Suppressor macrophage treated with lipopolysaccharide for 1 hour (primary cell): ENCODE measurements at places on chromosomes 5 and 9.
A peak's percentile ranks its signal among the peaks of the same experiment; 100 is the strongest.

GRCh38 chr5:169978714-169979113, 1.6 kb downstream of the INSYN2B start:
- DNase-seq = no peak

- DNase-seq = peak; percentile 63
These were observed 90.7 kb upstream of the NR3C1 start for GRCh38 chr5:143494162-143494561.

DNA sequence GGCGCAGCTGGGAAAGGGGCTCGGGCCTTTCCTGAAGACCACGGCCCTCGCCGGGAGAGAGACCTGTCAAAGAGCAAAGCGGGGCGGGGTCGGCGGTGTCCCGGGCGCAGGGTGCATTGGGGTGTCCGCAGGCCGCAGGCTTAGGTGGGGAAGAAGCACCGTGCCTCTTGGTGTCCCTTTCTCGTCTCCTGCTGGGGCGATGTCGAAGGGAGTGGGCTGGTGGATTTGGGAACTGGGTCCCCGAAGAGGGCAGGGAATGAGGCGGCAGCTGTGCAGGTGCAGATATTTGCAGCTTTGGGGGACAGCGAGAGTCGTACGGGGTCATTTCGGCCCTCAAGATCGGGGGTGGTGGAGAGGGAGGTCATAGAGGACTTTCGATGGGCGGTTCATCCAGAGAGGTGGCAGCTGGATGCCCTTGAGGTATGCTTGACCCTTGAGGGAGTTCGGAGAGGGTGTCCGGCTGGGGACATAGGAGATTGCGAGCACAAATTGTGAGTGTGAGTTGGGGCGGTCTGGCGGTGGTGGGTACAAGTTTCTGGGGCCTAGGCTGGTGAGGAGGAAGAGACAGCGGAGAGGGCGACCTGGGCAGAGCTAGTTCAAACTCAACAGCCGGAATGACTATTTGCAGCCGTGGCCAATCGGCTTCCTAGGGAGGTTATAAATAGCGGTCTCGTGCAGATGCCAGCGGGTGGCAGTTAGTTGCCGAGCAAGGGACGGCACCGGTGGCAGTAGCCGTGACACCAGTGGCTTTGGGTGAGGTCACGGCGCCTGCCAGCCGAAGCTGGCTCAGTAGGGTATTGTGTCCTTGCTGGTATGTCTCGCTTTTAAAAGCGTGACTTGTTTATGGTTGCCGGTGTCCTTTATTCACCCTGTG, 601 bp downstream of the NNT start:
- DNase-seq = peak; percentile 86

- DNase-seq = peak; percentile 19
These were observed 2.0 kb downstream of the CLK4 start for GRCh38 chr5:178624631-178625546.

GRCh38 chr9:111037708-111038330, 451 bp downstream of the LPAR1 start:
- DNase-seq = peak; percentile 67

DNA sequence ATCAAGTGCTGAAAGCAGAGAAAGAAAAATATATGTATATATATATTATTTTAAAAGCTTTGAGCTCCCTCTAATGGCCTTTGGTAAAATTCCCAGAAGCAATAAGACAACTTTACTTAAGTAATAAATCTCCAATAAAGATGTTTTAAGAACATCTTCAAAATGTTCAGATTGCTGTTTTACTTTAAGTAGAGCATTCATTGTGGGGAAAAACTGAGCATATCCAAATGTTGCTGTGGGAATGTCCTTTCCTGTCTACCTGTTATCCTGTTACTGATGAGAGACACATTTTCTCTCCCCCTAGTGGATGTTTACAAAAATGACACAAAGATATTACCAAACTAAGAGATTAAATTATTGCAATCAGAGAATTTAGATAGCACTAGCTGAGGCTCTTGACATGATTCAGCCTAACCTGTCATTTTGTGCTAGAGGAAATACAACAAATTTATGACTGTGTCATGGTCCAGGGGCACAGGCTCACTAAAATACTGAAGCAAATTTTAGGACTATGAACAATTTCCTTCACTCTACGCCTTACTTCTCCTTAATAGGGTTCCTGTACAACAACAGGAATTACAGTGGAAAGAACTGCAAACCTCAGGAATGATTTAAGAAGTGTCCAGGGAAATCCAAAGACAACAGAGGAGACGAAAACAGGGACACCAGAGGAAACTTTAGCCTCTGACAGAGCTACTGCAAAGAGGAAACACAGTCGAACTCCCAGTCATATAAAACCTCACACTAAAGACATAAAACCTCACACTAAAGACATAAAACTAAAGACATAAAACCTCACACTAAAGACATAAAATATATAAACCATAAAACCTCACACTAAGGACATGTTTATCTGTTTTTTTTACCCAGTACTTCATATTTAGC, 24.3 kb upstream of the PRRC1 start:
- peak; percentile 54 for DNase-seq

DNA sequence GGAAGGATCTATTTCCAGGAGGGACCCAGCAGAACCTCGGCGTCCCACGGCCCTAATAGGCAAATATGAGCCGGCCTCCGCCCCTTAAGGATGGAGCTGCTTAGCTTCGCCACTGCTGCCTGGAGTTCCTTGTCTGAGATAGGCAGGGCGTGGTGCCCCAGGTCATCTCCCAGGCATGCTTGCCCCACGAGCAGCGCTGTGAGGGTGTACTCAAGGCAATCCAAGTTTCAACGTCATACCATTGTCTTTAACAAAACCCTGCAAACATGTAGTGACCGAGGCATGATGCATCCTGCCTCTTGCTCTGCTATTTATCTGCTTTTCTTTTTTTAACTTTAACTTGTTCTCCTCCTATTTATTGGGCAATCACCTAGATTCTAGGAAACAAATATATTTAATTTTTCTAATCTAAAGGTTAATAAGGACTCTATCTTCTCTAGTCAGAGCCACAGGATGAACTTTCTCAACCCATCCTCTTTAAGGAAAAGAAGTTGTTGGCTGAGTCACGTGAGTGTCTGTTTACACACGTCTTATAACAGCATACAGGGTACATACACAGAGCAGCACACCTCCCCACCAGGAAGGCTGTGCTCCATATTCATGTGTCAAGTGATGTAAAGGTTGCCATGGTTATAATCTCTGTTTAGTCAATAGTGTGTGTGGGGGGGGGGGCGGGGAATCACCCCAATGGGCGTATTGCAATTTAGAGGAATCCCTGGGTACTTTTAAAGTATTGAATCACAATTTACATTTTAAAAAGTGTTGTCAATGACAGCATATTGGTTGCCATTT, 27.3 kb upstream of the ZSWIM6 start:
- peak; percentile 43 for DNase-seq

DNA sequence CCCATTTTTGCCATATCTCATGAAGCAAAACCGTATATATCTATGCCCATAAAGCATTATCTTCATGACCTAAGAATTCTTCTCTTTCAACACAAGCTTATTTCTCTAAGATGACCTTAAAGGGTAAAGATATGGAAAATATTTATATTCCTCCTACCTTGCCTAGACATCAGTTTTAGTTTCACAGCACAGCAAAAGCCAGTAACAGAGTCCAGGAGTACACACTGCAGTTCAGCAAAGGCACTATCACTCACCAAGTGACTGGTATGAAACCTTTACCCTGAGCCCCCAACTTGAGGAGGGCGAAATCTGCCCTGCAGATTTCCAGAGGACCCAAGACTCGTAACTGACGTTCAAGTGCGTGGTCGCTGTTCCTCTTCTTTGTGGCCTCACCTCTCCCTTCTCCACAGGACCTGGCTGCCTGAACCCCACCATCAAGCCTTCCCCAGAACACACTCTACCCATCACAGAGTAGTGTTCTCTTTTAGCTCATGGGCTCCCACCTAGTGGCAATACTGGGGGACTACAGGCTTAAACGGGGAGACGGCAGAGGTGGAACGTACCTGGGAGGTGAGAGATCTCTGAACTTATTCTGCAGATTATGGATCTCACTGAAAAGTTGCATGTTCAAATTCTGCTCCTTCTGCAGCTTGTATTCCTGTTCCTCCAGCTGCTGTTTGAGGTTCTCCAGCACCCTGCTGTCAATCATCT, 141.0 kb downstream of the CDK5RAP2 start:
- DNase-seq = peak; percentile 19

- DNase-seq = no peak
These were observed 28.1 kb upstream of the SYNPO start for GRCh38 chr5:150612405-150612804.

DNA sequence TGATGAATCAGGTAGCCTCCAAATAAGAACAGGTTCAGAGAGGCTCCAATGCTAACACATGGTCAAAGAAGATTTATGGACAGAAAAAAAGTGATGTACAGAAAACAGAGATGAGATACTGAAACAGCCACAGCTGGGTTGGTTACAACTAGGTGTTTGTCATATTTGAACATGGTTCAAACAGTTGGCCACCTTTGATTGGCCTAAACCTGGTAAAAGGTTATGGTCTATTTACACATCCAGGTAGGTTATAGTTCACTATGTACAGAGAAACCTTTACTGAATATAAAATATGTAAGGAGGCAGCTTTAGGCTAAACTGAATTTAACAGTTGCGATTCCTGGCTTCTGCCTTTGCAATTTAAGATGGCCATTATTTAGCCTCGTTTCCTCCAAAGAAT, 134.0 kb upstream of the ZNF366 start:
- DNase-seq = no peak

- DNase-seq = no peak
These were observed 550.0 kb downstream of the PTPRD start for GRCh38 chr9:10062629-10063395.

DNA sequence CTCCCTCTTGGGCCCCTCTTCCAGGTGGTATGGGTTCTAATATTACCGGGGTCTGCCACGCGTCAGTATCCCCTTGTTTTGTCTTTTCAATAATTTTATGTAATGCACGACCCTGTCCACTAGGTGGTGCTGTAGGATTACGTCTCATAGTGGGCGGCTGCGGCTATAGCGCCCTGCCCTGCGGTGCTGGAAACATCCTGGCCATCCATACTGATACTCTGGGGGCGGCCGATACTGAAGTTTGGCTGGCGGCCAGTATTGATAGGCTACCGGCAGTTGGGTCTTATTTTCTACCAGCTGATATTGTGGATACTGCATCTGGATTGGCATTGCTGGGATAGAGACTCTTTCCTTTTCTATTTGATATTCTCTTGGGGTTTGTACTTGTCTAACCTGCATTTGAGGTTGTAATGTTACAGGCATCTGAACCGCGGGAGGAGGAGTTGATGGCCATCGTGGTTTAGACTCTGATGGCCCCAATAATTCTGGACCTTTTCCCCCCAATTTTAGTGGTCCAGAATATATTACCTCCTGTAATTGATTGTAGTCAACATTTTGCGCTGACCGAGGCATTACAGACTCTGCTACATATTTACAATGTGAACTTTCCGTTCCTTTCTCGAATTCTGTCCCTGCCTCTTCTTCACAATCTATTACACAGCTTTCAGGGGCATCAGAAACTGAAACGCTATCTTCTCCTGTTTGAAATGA, 3.3 kb upstream of the TMEM141 start:
- peak; percentile 82 for DNase-seq

- no peak for DNase-seq
These were observed 178.8 kb downstream of the TMEM161B start for GRCh38 chr5:88089719-88090390.

- no peak for DNase-seq
These were observed 8.7 kb downstream of the HNRNPH1 start for GRCh38 chr5:179614745-179615144.

DNA sequence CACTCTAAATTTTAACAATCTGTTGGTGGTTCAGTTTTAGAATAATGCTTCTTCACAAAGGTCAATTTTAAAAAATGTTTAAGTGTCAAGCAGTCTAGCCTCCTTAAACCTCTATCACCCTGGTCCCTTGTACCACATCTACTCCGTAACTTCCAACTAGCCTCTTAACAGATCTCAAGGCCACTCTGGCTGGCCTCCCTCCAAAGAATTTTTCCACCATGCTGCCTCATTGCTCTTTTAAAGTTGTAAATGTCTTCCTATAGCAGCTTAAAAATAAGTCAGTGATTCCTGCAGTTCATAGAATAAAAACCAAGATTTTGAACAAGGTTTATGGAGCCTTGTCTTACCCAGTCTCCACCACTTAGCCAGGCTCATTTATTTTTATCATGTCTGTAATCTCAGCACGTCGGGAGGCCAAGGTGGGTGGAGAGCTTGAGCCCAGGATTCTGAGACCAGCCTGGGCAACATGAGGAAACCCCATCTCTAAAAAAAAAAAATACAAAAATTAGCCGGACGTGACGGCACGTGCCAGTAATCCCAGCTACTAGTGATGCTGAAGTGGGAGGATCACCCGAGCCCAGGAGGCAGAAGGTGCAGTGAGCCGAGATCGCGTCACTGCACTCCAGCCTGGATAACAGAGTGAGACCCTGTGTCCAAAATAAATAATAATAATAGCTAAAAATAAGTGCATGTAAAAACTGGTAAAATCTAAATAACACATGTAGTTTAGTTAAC, 924.9 kb upstream of the DMAC1 start:
- no peak for DNase-seq

DNA sequence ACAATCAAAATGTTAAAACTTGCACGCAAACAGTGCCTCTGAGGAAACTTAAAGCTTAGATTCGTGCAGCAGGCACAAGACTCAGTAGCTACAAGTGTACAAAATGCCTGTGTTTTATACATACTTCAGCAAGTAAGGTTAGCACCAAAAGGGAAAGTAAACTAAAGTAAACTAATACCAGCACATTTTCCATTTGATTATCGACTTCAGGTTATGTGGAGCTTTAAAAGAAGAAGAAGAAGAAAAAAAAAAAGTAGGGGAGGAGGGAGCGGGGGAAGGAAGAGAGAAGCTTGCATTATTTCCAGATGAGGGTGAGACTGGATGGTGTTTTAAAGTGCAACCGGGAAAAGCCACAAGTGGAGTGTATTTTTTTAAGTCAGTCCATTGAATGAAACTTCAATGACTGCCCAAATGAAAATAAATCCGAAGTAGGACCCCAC, 596 bp upstream of the ADAMTS6 start:
- DNase-seq = peak; percentile 7

GRCh38 chr5:119338326-119338946, 17.4 kb upstream of the TNFAIP8 start:
- no peak for DNase-seq

- no peak for DNase-seq
These were observed 21.7 kb downstream of the CLPTM1L start for GRCh38 chr5:1322955-1323802.

DNA sequence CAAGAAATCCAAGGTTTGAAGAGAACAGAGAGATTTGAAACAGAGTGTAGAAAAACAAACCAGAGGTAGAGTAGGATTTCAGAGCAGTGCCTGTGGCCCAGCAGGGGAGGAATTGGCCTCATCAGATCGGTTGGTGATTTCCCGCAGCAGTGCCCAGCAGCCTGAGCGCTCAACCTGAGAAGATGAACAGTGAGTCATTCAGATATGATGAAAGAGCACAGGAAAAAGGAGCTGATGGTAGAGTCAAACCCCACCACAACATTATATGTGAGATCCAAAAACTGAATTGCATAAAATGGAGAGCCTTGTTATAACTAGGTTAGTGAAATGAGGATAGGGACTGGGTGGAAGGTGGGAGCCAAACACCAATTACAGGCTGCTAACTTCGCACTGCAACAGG, 248.9 kb downstream of the PIK3R1 start:
- peak; percentile 44 for DNase-seq

GRCh38 chr5:45796959-45797553, 100.9 kb upstream of the HCN1 start:
- peak; percentile 0 for DNase-seq
